ENCODE measurements at places on chromosomes 3 and 15.

- no peak for DNase-seq
These were observed 235.2 kb downstream of the TLE3 start for GRCh38 chr15:69862540-69862939.

DNA sequence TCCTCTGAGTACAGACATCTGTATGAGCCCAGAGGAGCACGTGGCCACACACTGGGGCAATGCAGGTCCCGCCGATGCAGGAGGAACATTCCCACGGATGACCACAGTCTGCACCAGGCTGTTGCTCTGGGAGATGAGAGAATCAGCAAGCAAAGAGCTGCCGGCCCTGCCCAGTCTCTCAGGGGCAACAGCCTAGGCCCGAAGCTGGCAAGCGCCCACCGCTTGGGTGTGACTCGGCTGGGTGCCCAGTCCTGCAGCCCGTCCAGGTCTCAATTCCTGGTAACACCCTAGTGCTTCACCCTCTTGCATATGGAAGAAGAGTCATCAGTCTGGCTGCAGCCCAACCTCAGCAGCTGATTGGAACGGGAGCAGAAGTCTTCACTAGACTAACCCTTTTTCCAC is 153.7 kb upstream of the HES1 start:
- no peak for DNase-seq

DNA sequence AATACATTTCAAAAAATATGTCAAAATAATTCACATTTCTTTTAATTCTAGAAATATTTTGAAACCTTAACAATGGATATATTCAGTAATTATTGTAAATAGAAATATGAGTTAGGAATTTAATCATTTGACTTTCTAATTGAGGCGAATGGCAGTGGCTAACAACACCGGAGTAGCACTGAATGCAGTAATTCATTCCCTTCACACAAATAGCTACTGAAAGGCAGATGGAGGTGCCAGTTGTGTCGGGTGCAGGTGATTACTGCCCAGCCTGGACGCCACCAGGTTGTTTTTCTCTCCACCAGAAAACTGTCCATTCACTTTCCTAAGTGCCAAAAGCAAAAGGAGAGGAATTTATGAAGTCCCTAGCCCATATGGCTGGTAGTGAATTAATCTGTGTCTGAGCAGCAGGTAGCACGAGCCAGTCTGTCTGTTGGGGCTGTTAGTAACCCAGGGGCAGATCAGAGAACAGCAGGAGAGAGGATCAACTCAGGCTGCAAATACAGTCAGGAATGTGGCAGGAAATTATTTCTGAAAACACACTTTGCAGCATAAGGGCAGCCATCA is 79.3 kb upstream of the GMNC start:
- no peak for DNase-seq

DNA sequence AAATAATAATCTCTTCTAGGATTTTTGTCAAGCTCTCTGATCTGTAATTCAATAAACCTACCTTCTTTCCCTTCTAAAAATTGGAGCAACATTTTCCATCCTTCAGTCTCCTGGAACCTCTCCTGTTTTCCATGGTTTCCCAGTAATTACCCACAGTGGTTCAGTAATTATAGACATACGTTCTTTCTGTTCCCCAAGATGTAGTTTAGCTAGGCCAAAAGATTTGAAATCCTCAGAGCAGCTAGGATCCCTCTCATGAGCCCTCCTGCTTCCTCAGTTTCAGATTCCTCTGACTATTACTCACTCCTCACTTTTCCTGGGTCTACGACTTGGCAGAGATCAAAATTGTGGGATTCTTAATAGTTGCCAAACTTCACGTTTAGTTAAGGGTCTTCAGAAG is 76.9 kb upstream of the IGSF10 start:
- no peak for DNase-seq

- no peak for DNase-seq
These were observed 103.3 kb upstream of the PRTG start for GRCh38 chr15:55846116-55846707.

DNA sequence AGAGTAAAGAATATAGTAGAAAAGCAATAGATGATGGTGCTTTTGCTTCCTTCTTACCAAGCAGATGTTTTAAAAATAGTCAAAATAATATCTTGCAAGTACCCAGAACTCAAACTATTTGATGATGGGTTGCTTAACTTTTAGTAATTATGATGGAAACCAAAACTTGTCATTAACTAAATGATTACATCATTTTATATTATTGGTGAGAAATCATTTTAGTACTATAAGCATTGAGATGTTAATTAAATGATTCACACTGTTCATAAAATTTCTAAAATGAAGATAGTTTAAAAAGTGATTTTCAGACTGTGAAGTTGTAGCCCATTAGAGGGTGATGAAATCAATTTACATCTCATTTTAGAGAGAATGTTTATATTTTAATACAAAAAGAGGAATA is 24.4 kb upstream of the GOLGA8B start:
- no peak for DNase-seq

DNA sequence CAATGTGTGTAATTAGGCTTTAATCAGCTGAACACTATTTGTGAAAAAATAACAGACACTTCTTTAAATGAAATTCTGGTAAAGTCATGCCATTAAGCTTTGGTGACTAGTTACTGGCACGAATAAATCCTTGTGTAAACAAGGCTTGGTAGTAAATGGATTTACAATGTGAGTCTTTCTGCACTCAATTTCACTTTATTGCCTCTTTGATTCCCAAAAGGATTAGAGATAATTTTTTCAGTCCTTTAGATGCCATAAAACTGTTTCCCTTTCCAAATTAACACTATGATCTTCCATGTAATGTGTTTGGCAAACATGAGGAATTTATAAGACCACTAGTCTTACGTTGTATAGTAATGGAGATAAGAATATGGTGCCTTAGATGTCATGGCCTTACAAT is 339.5 kb upstream of the DNAJC19 start:
- no peak for DNase-seq

DNA sequence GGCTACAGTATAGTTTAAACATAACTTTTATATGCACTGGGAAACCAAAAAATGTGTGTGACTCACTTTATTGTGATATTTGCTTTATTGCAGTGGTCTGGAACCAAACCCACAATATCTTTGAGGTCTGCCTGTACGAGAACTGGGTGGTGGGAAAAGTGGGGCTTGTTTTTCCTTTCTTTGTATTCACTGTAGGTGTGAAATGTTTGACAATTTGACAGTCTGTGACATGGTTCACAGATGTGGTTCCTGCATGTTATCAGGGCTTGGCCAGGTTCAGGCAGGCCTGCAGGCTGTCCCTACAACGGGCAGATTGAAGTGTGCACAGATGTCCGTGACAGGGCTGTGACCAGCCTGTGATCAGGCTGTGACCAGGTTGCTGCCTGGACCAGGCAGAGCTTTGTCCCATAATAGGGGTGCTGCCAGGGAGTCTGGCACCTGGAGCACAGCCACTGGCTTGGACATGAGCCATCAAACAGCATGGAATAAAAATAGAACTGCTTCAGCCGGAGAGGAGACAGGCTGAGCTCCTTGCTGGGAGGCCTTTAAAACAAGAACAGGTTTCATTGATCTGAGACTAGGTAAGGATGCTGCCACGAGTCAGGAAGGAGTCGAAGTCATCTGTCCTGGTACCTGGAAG is 61.0 kb downstream of the KLF13 start:
- DNase-seq, result no peak

DNA sequence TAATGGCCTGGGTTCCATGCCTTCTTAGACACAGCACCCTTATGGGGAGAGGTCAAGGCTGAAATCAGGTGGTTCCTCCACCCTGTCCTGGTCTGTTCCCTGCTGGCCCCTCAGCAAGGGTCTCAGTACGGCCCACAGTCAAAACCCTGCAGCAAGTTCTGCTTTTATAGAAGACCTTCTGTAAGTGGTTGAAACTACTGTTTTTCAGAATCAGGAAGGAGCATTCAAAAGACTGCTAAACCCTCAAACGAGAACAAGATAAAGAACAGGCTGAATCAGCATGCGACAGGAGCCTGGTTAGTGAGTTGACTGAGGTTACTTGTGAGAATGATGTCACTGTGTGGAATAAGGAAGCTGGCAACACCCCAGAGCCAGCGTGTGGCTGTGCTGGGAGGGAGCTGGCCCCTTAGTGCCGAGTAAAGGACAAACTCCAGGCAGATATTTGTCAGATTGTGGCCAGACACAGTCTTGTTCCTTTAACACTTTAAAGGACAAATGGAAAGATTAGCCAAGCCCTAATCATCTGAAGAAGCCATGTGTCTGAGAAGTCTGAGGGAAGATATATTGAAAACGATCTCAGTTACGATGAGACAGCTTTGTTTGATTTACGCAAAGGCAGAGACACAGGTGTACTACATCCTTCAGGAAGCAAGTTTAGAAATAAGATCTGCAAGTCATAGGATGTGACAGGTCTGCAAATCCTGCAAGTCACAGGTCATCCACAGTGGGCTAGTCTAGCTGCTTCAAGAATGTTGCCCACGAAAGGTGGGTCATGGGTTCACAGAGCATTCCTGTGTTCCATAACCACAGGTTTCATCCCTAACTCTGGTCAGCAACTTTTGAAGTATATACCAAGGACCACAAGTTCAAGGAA is 54.0 kb downstream of the B3GNT5 start:
- no peak for DNase-seq

DNA sequence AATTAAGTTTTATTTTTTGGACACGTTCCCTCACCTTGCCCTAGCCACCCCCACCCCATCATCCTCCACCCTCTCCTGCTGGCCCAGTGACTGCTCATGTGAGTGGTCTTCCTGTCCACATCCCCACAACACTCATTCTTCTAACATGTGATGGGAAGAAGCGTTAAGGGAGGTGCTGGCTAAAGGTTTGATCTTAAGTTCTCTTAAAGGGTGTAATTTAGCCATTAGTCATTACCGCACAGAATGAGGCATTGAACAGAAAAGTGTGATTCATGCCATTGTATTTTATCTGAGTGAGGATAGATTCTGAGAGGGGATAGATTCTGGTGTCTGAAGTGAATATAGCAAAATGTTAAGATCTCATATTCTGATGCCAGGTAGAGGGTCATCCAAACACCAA is 272.9 kb upstream of the TPM1 start:
- DNase-seq, result no peak

GRCh38 chr15:95995375-95996168 is 334.9 kb upstream of the NR2F2 start:
- no peak for DNase-seq

DNA sequence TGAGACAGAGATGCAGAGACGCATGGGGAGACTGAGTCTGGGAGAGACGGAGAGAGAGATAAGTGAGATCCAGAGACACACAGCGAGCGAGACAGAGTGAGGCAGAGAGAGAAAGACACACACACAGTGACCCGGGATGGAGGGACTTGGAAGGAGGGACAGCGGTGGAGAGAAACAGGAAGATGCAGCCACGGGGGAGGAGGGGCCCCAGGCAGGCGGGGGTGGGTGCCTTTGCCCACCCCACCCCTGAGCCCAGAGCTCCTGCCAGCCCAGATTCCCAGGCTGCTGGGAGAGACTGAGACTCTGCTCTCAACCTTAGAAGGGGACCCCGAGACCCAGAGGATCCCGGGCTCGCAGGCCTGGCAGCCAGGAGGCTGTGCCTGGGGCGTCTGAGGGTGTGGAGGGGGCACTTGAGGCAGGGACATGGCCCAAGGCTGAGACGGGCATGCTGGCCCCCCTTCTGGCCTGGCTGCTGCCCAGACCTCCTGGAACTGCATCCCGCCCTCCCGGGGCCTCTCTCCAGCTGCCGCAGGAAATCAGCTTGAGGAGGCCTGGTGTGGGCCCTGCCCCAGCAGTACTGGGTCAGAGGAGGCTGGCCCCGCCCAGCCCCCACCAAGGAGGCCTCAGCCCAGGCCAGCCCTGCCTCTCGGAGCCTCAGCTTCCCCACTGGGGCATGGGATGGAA is 18.1 kb downstream of the H1-8 start:
- DNase-seq, result no peak

DNA sequence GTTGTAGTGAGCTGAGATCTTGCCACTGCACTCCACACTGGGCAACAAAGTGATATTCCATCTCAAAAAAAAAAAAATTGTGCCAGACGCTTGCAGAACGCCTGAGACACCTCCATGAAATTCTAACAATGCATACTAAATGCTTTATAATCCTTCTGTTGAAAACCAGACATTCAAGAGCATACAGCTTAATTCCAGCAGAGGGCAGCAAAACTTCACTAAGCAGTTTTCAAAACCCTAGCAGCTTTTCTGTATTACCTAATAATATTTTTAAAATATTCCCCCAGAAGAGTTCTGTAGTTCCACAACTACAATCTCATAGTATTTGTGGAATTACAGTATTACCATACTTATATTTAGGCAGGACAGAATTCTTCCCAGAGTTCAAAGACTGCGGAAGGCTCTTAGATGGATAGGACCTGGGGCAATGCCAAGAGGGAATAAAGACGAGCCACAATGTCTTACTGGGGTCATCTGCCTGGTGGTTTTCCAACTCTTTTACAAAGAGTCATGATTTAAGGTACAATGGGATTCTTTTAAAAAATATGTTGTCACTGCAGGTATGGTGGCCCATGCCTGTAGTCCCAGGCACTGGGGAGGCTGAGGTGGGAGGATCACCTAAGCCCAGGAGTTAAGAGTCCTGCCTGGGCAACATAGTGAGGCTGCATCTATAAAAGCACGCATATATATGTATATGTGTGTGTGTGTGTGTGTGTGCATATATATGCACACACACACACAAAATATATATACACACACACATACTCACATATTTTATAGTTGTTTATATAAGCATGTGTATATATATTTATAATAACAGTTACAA is 19.6 kb upstream of the TASOR start:
- peak; percentile 14 for DNase-seq

- peak; percentile 65 for DNase-seq
These were observed 598.9 kb upstream of the GRM7 start for GRCh38 chr3:6262010-6262409.

DNA sequence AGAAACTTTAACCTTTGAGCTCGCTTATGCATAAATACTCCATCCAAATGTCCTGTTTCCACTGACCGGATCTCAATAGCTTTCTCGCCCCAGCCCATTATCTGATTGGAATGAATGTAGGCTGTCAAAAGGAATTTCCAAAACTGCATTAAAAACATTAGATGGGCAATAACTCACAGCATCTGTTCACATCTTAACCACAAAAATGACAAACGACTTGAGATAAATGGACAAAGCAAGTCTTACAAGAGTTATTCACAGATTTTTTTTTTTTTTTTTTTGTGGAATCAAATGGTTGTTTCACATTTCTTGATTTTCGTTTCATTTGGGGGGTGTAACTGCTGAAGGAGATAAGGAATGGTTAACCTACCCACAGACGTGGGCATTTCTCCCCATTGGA is 39.7 kb upstream of the SLC2A2 start:
- no peak for DNase-seq

DNA sequence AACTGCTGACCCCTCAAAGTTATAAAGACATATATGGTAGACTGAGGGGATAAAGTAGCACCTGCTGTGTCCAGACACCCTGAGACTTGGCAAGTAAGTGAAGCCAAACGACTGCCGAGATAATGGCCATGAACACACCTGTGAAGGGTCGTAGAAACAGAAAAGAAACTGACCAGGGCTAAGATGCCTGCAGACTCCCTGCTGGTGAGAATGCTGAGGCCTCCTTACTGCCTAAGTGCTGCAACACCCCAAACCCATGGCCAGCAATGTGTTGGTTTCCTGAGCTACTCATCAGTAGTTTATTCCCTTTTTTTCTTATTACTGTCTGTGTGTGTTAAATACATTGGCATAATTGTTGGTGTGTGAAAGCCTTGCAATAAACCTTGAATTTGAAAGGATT is 233.8 kb downstream of the ZNF385D start:
- no peak for DNase-seq

GRCh38 chr3:48747015-48747615 is 30.1 kb upstream of the IP6K2 start:
- no peak for DNase-seq

Measured in NCI-H510A (cell line).